ENCODE measurements at places on chromosomes 7 and 10.

DNA sequence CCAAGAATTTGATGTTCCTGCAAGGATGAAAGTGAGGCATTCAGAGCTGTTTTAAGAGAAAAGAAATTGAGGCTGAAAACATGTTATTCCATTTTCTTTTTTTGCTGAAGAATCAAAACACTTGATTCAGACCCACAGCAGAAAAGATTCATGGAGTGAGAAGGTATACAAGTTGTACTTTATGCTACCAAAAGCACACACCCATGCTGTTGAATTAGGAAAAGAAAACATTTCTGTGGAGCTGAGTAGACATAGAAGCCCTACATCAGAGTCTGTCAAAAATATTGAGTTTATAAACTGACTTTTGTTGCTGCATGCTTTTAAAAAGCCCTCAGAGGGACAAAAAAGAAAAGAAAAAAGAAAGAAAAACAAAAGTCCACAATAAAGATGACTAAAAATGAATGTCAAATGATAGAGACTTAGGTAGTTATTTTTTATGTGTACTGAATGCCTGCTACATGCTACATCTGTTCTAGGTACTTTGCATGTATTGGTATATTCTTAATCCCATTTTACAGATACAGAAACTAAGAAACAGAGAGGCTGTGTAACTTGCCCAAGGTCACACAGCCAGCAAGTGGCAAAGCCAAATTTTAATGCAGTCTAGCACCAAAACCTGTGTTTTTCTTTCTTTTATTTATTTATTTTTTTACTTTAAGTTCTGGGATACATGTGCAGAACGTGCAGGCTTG, 71.7 kb upstream of the PALS2 start:
- no peak for DNase-seq

DNA sequence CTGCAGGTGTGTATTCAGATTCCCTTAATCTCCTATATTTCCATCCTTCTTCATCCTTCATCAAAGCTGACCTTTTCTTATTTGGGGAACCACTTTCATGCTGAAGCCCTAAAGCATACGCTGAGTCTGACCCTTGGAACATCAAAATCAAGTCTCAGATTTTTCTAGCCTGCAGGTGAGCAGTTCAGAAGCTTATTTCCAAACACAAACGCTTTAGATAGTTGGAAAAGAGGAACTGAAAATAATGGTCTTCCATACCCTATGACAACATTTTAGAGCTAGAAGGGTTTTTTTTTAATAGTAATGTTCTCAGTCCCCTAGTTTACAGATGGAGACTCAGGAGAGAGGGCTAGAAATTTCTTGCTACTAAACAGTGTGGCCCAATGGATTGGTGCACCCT, 1.6 kb upstream of the AGK start:
- no peak for DNase-seq

DNA sequence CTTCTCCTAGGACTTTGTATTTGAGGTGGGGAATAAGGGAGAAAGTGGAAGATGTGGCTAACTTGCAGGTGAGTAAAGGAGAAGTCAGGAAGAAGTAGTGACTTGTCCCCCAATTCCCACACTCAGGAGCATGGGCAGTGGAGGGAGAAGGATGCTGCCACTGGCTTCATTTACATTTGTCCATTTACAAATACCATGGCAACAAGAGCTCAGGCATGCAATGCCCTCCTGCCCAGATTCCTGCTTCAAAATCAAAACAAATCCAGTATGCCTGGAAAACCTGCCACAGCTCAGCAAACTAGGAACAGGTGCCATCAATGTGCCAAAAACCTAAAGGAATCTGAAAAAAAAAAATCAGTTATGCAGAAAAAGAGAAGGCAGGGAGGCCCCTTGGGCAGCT, 139.9 kb downstream of the KCNMA1 start:
- peak; percentile 47 for DNase-seq

DNA sequence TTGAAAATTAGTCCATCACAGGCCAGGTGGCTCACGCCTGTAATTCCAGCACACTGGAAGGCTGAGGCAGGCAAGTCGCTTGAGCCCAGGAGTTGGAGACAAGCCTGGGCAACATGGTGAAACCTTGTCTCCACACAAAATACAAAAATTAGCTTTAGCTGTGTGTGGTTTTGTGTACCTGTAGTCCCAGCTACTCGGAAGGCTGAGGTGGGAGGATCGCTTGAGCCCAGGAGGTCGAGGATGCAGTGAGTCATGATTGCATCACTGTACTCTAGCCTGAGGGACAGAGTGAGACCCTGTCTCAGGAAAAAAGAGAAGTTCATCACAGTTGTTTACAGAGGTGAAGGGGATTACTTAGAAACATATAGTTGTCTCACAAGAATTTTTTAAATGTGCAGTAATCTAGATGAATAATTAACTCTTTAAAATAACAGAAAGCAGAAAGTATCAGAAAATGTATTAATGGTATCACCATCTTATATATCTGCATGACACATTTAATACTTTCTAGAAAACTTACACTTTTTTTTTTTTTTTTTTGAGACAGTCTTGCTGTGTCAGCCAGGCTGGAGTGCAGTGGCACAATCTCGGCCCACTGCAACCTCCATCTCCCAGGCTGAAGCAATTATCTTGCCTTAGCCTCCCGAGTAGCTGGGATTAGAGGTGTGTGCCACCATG, 8.9 kb downstream of the LCOR start:
- no peak for DNase-seq

- DNase-seq = no peak
Observed at GRCh38 chr10:3136336-3136735, 36.2 kb downstream of the PITRM1 start.

DNA sequence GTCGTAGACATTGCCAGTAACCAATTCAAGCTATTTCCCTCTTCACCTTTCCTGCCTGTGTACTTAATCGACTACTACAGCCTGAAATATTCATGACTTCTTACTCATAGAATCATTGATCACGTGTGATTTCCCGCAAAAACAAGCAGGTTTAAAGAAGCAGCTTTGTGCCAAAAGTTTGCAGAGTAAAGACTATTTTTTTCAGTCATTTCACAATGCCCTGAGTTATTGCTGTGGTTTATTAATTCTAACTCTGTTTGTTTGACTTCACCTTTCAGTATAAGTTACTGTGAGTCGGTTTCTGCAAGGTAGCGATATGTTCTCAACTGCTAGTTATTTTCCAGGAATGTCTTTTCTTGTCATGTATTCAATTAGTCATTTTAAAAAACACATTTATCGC, 995.3 kb downstream of the SORCS1 start:
- DNase-seq = no peak

DNA sequence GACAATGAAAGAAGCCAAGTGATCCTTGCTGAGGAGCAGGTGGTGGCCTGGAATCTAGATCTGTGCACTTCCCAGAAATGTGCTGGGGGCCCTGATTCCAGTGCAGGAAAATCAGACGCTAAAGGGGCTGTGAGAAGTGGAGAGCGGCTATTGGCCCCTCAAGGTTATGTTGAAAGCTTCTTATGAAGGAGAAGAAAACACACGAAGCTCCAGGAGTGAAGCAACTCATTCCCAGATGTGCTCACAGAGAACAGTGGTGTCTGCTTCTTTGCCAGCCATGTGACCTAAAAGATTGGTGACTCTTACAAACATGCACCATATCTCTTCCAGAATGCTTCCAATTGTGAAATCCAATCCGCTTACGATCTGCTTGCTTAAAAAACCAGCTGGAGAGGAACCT, 679.3 kb upstream of the IGFBP3 start:
- peak; percentile 95 for DNase-seq

DNA sequence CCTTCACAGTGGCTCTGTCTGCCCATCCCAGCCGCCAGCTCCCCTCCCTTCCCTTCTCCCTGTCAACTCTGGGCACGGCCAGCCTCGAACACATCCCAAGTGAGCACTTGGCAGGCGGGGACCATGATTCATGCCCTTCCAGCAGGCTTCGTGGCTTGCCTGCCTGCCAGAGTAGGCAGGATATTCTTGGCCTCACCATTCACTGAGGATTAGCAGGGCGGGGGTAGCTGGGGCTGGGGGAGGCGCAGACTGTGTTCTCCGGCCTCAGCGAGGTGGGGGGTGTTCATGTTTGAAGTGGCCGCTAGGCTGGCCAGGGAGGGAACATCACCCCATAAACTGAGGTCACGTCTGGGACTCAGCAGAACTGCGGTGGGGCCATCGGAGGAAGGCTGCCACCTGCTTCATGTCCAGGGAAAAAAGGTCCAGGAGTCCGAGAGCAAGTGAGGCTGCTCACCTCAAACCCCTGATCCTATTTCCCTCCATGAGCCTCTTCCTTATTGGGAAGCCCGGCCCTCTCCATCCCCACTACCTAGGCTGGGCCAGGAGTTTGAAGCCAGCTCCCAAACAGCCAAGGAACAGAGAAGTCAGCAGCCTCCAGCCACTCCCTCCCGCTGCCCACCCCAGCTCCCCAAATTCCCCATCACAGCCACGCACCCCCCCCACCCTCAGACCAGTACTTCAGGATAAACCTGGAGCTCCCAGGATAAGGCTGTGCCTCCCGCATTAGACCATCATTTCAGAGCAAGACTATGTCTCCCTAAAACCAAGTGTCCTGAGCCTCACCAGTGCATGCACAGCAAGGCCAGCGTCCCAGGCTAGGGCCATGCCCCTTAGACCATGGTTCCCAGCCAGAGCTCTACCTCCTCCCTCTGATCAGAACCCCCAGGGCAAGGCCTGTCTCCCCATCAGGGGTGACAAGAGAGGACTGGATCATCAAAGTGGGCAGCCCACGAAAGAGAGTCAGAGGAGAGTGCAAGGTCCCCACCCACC, 42.8 kb upstream of the RABGEF1 start:
- DNase-seq = peak; percentile 76

GRCh38 chr10:101630633-101630920, 42.5 kb downstream of the DPCD start:
- no peak for DNase-seq

- DNase-seq = no peak
Observed at GRCh38 chr7:28207486-28208158, 27.0 kb upstream of the JAZF1 start.
